T-cell (primary cell): ENCODE measurements at places on chromosomes 3 and 15. TPM values are rescaled to one million over a fixed set of nuclear protein-coding genes. Genes with fewer than 3 reads are reported as not detected.

- DNase-seq = no peak
Observed at GRCh38 chr15:61146091-61146930, 82.8 kb downstream of the RORA start.

- peak; percentile 12 for DNase-seq
Observed at GRCh38 chr15:65212097-65212496, 824 bp upstream of the CILP start.

Gene NR2E3
- not detected for total RNA-seq

Gene RBPMS2
- not detected for total RNA-seq

GRCh38 chr3:188133646-188134045 lies 20.3 kb upstream of the LPP start:
- no peak for DNase-seq

DNA sequence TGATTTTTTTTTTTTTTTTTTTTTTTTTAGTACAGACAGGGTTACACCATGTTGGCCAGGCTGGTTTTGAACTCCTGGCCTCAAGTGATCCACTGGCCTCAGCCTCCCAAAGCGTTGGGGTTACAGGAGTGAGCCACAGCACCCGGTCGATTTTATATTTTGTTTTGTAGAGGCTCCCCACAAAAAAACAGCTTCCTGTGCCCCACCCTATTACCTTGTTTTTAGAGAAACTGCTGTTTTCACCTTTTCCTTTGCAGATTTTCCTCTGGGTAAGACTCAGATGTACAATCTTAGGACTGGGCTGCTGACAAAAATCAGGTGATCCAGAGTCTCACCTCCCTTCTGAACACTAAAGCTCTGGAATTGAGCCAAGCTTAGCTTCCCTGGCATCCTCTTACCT lies 20.6 kb downstream of the ARRDC4 start:
- no peak for DNase-seq

Gene FEM1B
- total RNA-seq = 75.8 TPM

Gene PDE12
- total RNA-seq = 23.0 TPM

Gene CTXN2
- not detected for total RNA-seq

DNA sequence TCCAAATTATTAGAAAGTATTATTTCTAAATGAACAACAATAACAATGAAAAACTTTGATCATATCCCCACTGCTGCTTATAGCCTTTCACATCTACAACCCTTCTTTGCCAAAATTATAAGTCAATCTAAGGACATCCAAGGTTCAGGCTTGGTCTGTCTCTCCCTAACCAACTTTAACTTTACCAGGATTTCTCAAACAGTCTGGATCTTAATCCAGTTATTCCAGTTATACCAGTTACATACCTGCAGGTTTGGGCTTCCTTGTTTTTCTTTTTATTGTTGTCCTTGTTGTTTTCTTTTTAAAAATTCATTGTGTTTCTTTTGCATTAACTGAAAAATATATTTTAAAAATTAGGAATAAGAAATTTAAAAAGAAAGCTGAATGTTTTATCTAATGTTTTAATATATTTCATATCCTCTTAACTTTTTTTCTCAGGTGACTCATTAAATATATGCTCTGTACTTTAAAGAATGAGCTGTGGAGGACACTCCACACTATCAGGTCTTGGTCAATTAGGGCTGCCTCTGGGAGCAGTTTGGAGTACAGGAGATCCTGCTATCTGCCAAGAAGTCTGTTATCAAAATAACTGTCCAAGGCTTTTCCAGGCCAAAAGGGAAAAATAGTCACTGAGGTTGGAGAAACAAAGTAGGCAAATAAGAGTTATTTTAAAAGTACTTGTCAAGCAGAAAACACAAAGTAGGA lies 421.4 kb downstream of the EPHA6 start:
- no peak for DNase-seq

Gene ERC2
- total RNA-seq = not detected

GRCh38 chr15:93491291-93491690 lies 402.3 kb upstream of the RGMA start:
- no peak for DNase-seq

DNA sequence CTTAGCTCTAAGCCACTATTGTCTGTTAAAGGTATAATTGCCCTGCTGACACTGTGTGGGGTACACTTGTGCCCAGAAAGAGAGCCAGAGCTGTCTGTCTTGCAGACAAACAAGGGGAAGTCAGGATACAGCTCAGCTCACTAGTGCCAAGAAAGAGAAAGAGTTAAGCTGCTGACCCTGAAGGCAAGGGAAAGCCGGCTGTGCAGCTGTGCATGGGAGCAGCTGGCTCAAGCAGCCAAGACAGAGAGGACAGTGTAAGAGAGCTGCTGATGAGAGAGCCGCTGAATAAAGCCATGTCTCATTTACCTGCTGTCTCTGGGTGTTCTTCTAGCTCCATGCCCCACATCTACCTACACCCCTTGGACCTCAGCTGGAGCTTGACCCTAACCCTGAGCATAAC lies 428.1 kb upstream of the NAALADL2 start:
- DNase-seq = no peak

DNA sequence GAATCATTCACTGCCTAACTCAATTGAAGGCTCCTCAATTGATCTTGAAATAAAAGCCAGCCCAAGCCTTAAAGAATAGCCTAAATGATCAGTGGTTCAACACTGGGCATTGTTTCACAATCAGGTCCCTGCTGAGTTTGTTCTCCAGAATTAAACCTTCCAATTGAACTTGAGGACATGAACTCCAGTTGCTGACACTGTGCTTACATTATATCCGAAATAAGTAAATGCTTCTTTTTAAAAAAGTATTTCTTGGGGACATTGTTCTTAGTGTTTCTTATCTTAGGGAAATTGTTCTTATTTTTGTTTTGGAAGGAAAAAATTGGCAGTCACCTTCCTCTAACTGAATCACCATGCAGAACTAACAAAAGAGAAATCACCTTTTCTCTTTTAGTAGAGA lies 450.2 kb downstream of the RBMS3 start:
- no peak for DNase-seq

Gene C3orf85
- total RNA-seq = not detected

GRCh38 chr3:193665370-193665989 lies 72.5 kb downstream of the OPA1 start:
- no peak for DNase-seq

DNA sequence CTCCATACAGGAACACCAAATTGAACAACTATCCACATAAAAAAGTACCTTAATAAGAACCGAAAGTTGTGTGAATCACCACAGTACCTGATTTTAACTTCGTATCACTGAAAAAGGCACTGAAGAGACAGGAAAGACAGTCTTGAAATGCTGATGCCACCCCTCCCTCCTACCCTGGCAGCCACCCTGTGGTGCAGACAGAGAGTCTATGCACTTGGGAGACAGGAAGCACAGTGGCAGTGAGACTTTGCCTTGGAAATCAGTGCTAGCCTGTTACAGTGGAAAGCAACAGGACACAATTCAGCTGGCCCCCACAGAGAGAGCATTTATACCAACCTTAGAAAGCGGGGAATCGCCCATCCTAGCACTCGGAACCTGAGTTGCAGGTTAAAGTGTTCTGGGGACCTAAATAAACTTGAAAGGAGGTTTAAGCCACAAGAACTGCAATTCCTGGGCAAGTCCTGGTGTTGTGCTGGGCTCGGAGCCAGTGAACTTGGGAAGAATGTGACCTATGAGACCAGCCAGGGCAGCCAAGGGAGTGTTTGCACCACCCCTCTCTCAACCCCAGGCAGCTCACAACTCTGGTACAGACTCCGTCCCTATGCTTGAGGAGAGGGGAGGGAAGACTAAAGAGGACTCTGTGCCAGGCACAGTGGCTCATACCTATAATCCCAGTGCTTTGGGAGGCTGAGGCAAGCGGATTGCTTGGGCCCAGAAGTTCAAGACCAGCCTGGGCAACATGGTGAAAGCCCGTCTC lies 240.1 kb downstream of the ISL2 start:
- DNase-seq = no peak

DNA sequence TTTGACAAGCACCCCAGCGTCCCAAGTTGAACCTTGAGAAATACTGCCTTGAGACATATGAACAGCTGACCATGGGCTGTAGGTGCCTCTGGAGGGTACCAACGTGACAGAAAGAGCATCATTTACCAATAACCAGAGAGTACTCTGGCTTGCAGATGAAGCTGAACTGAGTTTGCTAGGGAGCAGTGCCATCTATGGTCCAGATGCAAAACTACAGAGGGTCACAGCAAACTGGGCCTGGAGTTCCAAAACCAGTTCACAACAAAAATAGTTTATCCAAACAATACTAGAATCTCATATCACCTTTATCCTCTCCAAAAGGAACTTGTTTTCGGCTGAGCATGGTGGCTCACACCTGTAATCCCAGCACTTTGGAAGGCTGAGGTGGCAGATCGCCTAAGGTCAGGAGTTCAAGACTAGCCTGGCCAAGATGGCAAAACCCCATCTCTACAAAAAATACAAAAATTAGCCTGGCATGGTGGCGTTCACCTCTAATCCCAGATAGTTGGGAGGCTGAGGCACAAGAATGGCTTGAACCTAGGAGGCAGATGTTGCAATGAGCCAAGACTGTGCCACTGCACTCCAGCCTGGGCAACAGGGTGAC lies 69.3 kb downstream of the CHAC1 start:
- no peak for DNase-seq

Gene XXYLT1
- 4.6 TPM for total RNA-seq

Gene SUSD5
- total RNA-seq = not detected

DNA sequence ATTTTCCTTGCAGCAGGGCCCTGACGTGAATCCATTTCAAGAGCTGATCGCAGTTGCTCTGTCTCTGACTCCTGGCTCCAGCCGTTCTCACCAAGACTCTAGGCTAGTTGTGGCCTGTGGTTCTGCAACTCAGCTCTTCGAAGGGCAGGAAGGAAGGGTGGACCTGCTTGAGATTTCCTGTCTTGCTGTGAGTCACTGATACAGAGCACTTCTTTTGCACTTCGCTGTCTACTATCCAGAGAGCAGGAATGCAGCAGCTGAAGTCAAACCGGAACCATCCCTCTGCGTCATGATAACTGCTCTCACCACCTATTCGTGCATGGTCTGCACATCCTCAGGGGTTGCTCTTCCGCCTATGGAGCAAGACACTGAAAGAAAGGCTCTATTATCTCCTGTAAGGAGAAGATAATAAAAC lies 59.7 kb downstream of the RAP2B start:
- peak; percentile 74 for DNase-seq

DNA sequence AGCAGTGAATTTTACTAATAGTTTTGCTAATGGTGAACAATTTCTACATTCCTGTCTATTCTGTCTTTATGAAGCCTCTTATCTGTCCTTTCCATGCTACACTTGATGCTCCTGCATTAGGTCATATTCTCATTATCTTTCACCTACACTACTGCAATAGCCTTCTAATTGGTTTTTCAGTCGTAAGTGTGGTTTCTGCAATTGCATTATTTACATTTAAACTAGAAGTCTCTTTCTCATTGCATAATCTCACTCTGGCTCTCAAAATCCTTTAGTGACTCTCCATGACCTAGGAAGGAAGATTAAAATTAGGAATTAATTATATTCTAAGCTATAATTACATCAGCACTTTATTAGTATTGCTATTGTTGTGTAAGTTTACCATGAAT lies 686.5 kb downstream of the IGSF11 start:
- DNase-seq = no peak
